Placental epithelial cell (primary cell): ENCODE measurements at places on chromosomes 16 and 17. TPM values are rescaled to one million over a fixed set of nuclear protein-coding genes. Genes with fewer than 3 reads are reported as not detected.

Gene UMOD
- total RNA-seq: not detected in 2 replicates

Gene PLEKHM1
- 18.5 and 36.0 TPM in 2 replicates for total RNA-seq

Gene CCL17
- total RNA-seq: not detected in 2 replicates

Gene KCNJ2
- 3.4 and 28.3 TPM in 2 replicates for total RNA-seq

Gene NEUROD2
- total RNA-seq: not detected in 2 replicates

Gene SPECC1
- 64.0 and 78.3 TPM in 2 replicates for total RNA-seq

Gene TBC1D28
- not detected in 2 replicates for total RNA-seq

Gene GDPD1
- total RNA-seq: 0.22 TPM in 1 of 2 replicates, not detected in the other

Gene CD300H
- total RNA-seq: not detected in 2 replicates

Gene ANKFN1
- 13.3 and 24.8 TPM in 2 replicates for total RNA-seq

Gene SPNS3
- not detected in 2 replicates for total RNA-seq

Gene LGALS9C
- 0.98 TPM in 1 of 2 replicates, not detected in the other for total RNA-seq

Gene APOBR
- under 0.01 TPM in 1 of 2 replicates, not detected in the other for total RNA-seq

Gene ZNF597
- total RNA-seq: 1.2 and 2.3 TPM in 2 replicates

Gene DHRS7C
- total RNA-seq: not detected in 2 replicates

Gene RAB26
- 0.33 and 0.39 TPM in 2 replicates for total RNA-seq

Gene ARHGDIG
- total RNA-seq: not detected in 2 replicates

Gene TRAPPC1
- total RNA-seq: 49.9 and 60.9 TPM in 2 replicates

Gene EMP2
- 67.5 and 102 TPM in 2 replicates for total RNA-seq

Gene WNK4
- total RNA-seq: 0.33 and 0.39 TPM in 2 replicates

Gene ZNF594
- 8.6 and 13.0 TPM in 2 replicates for total RNA-seq

Gene AOC2
- total RNA-seq: 0.79 and 1.1 TPM in 2 replicates

Gene GEMIN4
- total RNA-seq: 12.6 and 14.1 TPM in 2 replicates

Gene CYLD
- 43.2 and 51.3 TPM in 2 replicates for total RNA-seq

Gene NDUFAB1
- 61.2 and 97.1 TPM in 2 replicates for total RNA-seq

Gene NPIPA5
- total RNA-seq: under 0.01 and 0.54 TPM in 2 replicates

Gene PLD2
- 54.9 and 100 TPM in 2 replicates for total RNA-seq

Gene CDH5
- total RNA-seq: not detected in 2 replicates

Gene SYT17
- total RNA-seq: 10.4 and 20.4 TPM in 2 replicates

Gene TBC1D3I
- total RNA-seq: under 0.01 TPM in 1 of 2 replicates, not detected in the other

Gene CLEC18A
- total RNA-seq: 0.39 and 0.43 TPM in 2 replicates

Gene SMIM36
- under 0.01 TPM in 1 of 2 replicates, not detected in the other for total RNA-seq

Gene RSKR
- 5.9 and 7.9 TPM in 2 replicates for total RNA-seq

Gene HID1
- total RNA-seq: 1.2 and 2.1 TPM in 2 replicates

Gene MCRIP2
- total RNA-seq: 10.6 and 15.9 TPM in 2 replicates

Gene SETD6
- total RNA-seq: 9.1 and 11.8 TPM in 2 replicates

Gene SOST
- not detected in 2 replicates for total RNA-seq

Gene CHST4
- not detected in 2 replicates for total RNA-seq

Gene CETP
- total RNA-seq: not detected in 2 replicates

Gene CRYBA1
- total RNA-seq: not detected in 2 replicates

Gene CMTM2
- total RNA-seq: not detected in 2 replicates

Gene GJD3
- 0.33 TPM in 1 of 2 replicates, not detected in the other for total RNA-seq

Gene CDRT15L2
- not detected in 2 replicates for total RNA-seq

Gene FCSK
- total RNA-seq: 6.3 and 14.9 TPM in 2 replicates

Gene KIF18B
- 1.7 and 2.4 TPM in 2 replicates for total RNA-seq

Gene CCL5
- not detected in 2 replicates for total RNA-seq

Gene ACE
- total RNA-seq: 0.39 and 0.54 TPM in 2 replicates

Gene PITPNM3
- total RNA-seq: 1.7 and 2.0 TPM in 2 replicates

Gene ZNF785
- total RNA-seq: 9.2 and 14.1 TPM in 2 replicates

Gene KRTAP4-6
- not detected in 2 replicates for total RNA-seq

Gene FAM83G
- 19.2 and 39.8 TPM in 2 replicates for total RNA-seq

Gene RPL38
- total RNA-seq: 377 and 1,610 TPM in 2 replicates

Gene INCA1
- 0.43 and 1.6 TPM in 2 replicates for total RNA-seq

Gene TNK1
- total RNA-seq: 14.1 and 27.5 TPM in 2 replicates
